ENCODE measurements at places on chromosomes 11 and 22.

DNA sequence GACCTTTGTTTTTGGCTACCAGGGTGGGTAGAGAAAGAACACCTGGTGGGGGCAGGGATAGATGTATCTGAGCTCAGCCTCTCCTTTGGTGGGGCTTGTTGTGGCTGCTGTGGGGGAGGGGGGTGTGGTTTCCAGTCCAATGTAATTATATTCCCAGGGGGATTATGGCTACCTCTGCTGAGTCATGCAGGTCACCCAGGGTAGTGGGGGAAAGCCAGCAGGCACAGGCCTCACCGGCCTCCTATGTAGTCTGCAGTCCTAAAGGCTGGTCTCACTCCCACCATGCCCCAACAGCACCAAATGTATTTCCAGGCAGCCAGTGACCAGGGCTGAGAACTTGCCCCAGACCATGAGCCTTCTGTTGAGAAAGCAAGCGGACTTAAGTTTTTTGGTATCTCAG is 119.6 kb downstream of the DYNC2H1 start:
- no peak for DNase-seq

GRCh38 chr11:83569134-83569805 is 283.1 kb upstream of the CCDC90B start:
- DNase-seq: no peak

DNA sequence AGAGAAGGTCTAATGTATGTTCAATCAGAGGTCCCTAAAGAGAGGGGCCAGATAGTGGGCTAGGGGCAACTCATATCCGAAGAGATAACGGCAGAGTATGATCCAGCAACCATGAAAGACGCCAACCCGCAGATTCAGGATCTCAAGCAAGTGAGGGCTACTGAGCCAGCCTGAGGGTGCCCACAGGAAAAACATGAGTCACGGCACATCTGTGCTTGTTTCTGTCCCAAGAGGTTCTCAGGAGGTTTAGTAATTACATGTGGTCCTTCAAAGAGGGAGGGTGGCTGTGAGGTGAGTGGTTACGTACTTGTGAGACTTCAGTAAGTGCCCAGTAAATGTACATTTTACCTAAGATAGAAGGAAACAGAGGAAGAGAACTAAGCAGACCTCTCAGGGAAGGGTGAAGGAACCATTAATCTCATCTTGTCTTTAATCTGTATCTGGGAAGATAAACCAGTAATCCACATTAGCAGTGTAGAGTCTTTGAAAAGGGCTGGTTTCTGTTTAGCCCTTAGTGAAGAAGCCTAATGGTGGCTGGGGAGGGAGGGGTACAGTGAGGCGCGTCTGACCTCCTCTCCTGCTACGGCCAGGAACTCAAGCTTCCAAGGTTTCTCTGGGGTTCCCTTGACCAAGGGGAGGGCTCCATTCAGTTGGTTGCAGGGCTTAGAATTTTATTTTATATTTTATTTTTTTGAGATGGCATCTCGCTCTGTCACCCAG is 10.2 kb downstream of the SIRT3 start:
- DNase-seq: no peak

GRCh38 chr22:37560608-37561211 is 430 bp downstream of the CDC42EP1 start:
- DNase-seq: no peak

DNA sequence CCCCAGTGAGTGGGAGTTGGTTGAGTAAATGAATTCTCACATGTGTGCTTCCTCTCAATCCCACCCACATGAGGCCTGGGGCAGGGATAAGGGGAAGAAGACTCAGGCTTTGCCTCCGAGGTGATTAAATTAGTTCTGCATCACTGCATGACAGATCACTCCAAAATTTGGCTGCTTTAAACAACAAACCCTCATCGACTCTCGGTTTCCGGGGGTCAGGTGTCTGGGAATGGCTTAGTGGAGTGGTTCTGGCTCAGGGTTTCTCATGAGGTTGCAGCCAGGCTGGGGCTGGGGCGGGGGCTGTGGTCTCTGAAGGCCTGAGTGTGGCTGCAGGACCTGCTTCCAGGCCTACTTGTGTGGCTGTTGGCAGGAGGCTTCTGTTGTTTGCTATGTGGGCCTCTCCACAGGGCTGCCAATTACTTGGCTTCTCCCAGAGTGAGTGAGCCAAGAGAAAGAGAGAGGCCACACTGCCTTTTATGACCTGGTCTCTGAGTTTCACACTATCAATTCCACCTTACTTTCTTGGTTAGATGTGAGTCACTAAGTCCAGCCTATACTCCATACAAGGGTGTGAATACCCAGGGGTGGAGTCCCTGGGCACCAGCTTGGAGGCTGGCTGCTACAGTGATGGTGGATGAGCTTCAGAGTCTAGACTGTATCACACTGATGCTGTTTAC is 15.9 kb downstream of the MOGAT2 start:
- no peak for DNase-seq

DNA sequence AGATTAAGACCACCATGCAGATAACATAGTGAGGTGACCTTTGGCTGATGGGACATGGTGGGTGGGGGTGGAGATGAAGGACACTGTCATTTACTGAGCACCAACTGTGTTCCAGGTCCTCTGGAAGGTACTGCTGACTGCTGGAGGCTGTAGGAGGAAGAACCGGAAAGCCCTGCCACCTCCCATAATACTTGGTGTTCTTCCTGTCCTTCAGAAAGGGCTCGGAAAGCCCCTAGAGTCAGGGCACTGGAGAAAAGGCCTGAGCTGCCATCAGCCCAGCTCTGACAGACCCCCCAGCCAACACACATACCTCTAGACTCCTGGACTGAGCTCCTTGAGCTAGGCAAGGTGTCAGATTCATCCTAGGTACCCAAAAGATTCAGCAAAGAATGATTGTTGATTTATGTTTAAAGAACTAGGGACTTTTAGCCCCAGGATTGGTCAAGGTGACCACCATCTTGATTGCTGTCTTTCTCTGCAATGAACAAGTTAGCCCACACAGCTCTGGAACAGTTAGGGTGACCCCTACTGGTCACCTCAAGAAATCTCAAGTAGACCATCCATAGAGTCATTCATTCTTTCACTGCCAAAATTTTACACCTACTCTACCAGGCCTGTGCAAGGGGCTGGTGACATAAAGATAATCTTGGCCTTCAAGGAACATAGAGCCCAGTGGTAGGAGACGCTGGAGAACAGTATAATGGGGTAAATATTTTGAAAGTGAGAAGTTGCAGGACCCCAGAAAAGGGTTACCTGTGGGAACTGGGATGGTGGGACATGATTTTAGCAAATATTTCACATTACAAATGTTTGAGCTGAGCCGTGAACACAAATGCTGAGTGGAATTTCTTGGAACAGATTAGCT is 39.4 kb downstream of the IRAG1 start:
- DNase-seq: peak; percentile 7

DNA sequence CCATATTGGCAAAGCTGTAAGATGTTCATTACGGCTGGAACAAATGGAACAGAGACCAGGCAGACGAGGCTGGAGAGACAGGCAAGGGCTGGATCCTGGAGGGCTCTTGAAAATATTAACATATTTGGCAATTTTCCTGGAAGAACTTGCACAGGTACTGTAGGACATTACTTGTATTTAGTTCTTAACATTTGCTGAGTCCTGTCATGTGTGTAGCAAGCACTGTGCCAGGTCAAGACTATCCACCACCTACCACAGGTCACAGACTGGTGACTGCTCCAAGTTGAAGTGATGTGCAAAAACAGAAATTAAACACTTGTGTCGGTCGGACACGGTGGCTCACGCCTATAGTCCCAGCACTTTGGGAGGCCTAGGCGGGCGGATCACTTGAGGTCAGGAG is 58.7 kb upstream of the TNRC6B start:
- no peak for DNase-seq

- DNase-seq: no peak
Observed at GRCh38 chr11:113496026-113496651, 20.9 kb upstream of the DRD2 start.

DNA sequence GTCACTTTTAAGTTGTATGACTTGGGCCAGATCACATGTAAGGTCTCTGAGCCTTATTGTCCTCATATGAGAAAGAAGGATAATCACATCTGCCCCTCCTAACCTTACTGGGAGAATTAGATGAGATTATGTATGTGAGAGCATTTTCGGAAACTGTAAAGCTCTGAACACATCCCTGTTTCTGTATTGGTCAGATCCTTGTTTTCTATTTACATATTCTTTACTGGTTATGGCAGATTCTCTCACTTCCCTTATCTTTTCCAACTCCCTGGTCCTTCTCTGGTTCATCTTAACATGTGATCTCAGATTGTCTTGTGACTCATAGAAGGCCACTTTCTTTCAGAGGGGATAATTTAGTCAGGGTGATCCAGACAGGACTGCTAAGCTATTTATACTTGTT is 41.8 kb downstream of the CCDC81 start:
- DNase-seq: no peak

DNA sequence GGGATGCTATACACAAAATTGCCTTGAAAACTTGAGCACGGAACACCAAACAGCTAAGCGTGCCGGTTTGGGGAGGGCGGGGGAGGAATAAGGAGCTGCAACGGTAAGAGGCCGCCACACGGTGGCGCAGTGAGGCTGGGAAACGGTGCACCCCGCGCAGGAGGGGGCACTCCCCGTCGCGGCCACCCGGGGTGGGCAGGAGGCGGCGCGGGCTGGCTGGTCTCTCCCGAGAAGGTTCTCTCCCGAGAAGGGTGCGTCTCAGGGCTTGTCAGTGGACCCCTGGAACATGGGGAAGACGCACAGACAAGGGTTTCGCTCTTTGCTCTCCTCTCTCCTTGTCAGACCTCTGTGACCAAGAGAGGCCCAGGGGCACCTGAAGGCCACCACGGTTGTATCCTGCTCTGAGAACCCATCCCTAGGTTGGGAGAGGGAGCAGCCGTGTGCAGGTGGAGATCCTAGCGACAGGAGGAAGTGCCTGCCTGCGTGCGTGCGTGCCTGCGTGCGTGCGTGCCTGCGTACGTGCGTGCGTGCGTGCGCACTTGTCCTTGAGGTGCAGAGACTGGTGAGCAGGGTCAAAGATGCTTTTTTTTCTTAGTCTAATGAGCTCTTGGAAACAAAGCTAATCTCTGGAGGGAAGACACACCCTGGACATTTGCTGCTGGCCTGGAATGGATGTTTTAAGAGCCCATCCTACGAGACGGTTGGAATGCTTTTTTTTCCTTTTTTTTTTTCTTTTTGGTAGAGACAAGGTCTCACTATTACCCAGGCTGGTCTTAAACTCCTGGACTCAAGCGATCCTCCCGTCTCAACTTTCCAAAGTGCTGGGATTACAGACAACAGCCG is 18.1 kb upstream of the JAM3 start:
- peak; percentile 54 for DNase-seq

- DNase-seq: no peak
Observed at GRCh38 chr11:93784935-93785360, 866 bp downstream of the MED17 start.

DNA sequence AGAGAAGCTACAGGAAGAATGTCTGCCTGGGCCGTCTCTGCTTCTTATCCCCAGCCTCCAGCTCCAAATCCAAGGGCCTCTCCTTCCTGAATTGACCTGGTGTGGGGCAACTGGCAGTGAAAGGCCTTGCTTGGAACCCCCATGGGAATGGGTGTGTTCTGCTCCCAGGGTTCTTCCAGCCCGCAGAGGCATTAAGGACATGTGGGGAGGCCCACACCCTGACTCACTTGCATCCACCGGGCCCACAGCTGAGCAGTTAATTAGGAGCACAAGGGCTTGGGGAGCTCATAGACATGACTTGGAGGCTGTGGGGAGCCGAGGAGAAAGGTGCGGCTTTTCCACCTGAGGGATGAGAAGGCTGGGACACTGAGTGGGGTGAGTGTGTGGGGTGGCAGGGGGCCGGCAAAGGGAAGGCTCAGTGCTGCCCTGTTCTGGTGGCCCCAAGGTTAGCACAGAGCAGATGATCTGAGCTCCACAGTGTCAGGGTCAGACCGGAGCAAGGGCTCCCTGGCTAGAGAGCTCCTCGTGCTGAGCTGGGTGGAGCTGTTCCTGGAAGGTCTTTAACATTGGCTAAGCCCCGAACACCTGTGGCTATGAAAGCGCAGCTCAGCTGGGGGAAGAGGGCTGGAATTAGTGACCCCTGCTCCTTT is 64.5 kb upstream of the NECTIN1 start:
- DNase-seq: no peak

DNA sequence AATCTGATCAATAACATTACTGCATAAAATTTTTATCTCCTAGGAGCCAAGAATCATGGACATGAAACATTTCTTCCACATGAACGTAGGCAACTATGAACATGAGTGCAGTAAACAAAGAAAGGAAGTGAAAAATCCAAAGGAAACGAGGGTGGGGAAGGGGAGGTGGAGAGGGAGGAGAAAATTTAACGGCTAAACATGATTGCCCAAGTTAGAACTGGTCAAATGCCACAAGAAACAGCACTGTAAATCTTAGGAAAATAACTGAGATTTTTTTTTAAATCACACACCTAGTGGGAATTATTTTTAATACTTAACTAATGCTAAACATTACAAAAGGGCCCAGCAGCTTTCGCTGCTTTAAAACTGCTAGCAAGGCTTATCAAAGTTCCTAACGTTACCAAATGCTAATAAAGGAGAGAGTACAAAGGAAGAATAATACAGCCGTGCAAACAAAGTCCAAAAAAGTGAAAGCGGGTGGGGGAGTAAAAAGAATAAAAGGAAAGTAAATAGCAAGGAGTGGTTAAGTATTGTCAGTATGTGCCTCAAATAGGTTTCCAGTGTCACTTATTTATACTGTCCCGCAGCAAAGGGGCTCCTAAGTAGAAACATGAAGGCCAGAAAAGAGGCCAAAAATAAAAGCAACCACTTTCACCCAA is 13.7 kb downstream of the NARS2 start:
- no peak for DNase-seq

DNA sequence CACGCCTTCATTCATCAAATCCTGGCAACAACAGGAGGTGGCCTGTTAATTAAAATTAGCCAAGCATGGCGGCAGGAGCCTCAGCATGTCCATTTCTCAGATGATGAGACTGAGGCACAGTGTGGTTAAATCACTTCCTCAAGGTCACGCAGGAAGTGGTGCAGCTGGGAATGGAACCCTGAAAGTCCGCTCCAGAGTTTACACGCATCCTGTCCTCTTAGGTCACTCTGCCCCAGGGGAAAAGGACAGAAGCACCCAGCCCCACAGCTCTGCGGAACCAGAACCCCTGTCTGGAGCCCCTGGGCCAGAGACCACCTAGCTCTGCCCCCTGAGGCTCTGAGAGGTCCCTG is 19.6 kb downstream of the RPL3 start:
- DNase-seq: no peak

DNA sequence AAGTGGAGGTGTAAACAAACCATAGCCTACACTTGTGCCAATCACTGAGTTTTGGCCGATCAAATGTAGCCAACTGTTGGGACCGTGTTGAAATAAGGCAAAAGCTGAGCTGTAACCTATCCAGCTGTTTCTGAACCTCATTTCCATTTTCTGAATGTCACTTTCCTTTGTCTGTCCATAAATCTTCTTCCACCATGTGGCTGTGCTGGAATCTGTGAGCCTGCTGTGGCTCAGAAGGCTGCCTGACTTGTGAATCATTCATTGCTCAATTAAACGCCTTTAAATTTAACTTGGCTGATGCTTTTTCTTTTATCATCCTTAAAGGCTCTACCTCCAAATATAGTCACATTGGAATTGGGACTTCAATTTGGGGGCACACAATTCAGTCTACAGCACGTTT is 203.1 kb upstream of the MPPED2 start:
- no peak for DNase-seq

All from stimulated activated CD4-positive, alpha-beta T cell treated with anti-CD3 and anti-CD28 coated beads, Interleukin-1b, Interleukin-23, amount 100 ng/mL, for 24 hours (primary cell).